ENCODE measurements at places on chromosomes 6 and 20. TPM values are rescaled to one million over a fixed set of nuclear protein-coding genes. Genes with fewer than 3 reads are reported as not detected.

DNA sequence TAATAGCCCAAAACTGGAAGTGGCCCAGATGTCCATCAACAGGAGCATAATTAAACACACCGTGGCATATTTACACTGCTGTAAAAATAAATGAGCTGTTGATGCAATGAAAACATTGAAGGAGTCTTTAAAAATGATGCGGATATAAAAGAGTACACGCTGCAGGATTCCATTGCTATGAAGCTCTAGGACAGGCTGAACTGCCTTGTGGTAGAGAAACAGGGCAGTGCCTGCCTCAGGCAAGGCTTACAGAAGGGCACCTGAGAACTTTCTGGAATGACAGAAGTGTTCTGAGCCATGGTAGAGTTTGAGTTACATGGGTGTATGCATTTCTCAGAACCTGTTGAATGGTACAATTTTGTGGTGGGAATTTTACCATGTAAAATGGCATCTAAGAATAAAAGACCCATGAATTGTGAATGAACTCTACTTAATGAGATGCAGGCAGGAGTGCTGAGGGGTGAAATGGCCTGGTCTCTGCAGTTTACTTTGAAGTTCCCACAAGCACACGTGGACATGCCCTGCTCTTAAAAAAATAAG is 45.3 kb upstream of the RIN2 start:
- DNase-seq = no peak

DNA sequence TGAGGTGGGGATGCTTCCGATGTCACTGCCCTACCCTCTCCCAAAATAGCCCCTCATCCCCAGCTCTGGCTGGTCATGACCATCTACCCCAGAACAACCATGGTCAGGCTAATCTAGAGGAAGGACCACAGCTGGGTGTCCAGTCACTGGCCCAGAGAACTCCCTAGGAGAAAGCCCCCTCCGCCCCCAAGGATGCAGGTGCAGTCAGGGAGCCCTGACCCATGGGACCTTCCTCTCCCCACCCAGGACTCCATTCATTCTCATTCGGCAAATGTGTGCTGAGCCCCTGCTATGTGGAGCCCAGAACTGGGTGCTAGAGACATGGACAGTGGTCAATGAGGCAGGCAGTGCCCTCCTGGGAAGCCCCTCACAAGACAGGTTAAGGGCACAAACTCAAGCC is 60.5 kb downstream of the JPH2 start:
- DNase-seq = peak; percentile 34

GRCh38 chr6:155107432-155108069 is 112.4 kb downstream of the TIAM2 start:
- no peak for DNase-seq

- no peak for DNase-seq
Observed at GRCh38 chr6:69988458-69989126, 122.2 kb downstream of the COL19A1 start.

DNA sequence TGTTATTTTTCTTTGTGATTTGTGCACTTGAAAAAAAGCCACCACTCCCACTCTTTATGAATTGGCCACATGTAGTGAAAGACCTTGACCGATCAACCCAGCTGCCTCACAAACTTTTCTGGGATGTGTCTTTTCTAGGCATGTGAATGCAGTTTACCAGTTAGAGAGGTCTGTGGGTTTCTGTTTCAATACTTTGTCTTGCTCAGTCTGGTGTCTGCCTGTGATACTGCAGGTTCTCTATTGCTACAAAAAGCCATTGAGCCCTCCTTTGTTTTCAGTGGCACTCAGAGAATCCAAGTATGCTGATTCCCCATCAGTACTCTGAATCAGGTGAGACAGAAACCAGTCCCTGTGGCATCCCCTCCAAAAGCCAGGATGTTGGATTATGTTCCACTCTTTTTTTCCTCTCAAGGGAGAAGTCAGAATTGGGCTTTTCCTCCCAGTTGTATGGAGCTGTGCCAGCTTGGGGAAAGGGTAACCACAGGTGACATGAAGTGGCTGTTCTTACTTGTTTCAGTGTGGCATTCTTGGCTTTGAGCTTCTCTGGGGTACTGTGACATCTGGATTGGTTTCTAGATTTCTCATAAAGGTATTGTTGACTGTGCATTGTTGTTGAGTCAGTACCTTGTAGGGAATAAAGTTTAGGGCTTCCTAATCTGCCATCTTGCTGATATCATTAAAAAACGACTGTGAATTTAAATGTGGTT is 26.3 kb upstream of the ZFP64 start:
- no peak for DNase-seq

DNA sequence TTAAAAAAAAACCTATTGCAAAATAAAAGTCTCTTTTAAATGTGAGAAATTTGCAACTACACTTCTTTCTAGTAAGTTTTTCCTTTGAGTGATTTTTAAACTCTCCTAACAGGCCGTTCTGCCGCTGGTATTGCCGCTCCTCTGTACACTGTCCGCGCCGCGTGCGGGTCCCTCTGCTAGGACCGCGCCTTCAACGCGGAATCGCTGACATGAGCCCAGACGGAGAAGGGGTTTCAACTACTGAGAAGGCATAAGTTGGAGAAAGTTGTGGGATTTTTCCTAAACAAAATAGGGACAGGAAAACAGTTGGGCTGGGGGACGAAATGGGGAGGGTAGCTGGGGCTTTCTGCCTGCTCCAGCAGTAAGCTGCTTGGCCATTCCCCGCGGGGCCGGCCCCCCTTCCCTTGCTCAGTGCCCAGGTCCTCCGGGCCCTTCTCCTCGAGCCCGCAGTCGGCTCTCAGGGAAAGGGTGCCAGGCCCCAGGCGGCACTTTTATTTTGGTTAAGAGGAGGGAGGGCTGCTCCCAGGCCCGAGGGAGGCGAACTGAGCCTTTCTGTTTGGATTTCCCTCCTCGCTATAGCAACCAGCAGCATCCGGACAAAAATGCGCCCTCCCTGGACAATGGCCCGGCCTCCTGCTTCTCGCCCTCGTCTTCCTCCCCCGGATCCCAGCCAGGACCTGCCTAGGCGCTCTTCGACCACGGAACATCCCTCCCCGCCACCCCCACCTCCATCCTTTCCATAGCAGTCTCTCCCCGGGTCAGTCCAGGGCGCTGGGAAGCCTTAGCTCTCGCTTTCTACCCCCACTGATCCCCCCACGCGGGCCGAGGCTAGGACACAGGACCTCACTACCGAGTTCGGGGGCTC is 6.8 kb upstream of the POU3F2 start:
- DNase-seq = no peak

- DNase-seq = no peak
Observed at GRCh38 chr6:166467436-166468000, 84.8 kb upstream of the MPC1 start.

ID4 gene
- 6.1 TPM for total RNA-seq
